Stimulated activated CD8-positive, alpha-beta memory T cell treated with anti-CD3 and anti-CD28 coated beads, Interleukin-4, amount 100 ng/mL, for 1 hour (primary cell): ENCODE measurements at places on chromosomes 6 and 20.

DNA sequence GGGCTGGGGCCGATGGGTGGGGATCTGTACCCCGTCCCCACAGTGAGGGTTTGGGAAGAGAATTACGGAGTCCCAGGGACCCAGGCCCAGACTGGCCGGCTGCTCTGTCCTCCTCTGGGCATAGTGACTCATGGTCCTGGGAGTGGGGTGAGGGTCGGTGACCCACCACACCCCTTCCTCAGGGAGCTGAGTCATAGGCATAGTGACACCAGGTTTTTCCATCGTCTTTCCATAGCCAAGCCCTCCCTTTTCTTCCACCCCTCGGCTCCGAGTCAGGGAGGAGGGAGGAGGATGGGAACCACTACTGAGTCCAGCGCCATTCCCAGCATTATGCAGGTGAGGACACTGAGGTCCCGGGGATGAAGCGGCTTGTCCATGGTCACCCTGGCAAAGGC, 8.9 kb downstream of the CYP21A2 start:
- no peak for DNase-seq

DNA sequence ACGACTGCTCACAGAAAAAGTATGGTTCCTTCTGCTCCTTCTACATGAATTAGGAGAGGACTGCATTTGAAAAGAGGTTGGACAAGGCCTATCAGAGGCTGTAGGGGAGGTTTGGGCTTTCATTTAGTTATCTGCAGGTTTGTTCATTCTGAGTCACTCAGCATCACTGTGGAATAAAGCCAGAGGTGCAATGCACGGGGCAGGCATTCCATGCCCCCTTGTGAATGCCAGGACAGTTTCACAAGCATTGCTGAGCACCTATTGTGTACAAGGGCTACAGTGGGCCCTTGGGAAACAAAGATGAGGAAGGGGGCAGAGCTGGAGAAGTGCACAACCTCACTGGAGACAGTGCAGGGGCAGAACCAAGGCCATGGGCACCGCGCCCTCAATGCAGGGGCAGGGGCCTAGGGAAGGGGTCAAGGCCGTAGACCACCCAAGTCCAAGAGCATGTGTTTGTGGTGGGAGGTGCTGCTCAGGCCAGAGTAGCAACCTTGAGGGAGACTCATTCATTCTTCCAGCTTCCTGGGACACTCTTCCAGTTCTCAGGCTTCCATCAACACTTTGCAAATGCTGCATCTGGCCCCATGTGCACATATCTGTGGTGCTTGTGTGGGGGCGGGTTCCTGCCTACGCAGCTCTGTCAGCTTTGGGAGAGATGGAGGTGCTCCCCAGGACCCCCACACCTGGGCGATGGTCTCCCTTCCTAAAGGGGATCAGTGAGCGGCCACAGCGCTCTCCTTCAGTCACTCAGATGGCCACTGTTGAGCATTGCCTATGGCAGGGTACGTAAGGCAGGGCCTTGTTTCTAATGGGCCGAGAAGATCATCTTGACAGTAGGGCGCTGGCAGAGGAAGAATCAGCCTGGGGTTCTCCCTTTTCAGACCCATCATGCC, 204.5 kb downstream of the SYNDIG1 start:
- no peak for DNase-seq

DNA sequence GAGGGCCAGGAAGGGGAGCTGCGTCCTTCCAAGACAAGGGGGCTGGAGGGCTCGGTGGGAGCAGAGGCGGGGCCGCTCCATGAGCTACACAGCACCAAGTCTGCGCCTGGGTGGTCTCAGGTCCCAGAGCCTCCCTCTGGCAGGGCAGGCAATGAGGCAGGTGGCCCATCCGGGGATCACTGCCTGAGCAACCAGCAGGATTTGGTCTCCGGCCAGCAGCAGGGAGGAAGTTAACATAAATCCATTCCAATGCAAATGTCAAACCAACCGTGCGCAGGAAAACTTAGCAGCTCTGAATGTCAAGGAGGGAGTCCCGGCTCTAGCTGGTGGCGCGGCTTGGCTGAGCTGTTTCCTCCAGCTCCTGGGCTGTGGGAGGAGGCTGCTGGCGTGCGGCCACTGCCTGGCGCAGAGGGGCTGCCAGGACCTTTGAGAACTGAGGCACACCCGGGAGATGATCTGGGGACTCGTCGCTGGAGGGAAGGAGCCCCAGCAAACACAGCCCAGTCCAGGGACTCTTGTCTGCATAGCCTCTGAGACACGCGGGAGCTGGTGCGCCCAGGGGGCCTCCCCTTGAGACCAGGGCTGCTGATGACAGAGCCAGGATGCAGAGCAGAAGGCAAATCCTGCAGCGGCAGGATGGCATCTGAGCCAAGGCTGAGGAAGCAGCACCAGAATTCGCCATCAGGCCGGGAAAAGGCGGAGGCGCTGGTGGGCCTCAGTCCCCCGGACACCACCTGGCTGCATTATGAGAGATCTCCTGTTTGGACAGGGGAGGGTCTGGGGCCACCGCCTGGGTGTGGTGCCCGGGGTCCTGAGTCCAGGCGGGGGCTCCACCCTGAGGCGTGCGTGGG, 33.1 kb upstream of the CHRNA4 start:
- DNase-seq, result no peak

DNA sequence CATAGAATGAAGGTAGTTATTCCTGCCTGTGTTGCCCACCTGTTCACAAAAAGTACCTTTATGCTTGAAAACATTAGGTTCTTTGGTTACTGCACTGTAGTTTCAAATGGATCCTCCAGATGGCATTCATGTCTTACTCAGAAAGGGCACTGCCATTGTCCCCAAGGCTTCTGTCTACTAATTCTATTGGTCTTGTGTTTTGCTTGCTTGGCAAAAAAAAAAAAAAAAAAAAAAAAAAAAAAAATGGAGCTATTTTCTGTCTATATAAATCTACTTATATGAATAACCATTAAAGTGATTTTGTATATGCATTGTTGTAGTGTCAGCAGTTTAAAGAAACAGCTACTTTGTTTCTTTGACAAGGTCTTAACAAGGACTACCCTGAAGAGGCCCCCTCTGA, 12.7 kb upstream of the EFHC1 start:
- DNase-seq, result no peak

GRCh38 chr6:14674458-14674857, 556.9 kb downstream of the CD83 start:
- DNase-seq, result no peak

DNA sequence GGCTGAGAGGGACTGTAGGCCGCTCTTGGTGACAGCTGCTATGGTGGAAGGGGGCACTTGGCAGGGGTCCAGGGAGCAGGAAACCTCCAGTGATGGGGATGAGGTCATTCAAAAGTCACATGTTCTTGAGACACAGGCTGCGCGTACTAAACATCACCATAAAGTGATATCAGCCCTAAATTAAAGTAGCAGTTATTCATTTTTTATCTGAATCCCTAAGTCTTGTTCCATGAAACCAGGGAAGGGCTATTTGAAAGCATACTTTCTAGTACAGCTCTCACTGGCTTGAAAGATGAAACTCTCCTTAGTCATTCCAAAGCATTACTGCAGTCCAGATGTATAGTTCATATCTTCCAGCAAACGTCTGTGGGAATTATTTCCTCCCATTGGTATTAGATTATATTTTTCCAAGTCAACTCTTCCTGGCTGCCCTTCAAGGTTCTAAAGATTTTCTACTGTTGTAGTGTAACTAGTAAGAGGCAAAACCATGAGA, 373.1 kb downstream of the CD109 start:
- DNase-seq, result no peak

DNA sequence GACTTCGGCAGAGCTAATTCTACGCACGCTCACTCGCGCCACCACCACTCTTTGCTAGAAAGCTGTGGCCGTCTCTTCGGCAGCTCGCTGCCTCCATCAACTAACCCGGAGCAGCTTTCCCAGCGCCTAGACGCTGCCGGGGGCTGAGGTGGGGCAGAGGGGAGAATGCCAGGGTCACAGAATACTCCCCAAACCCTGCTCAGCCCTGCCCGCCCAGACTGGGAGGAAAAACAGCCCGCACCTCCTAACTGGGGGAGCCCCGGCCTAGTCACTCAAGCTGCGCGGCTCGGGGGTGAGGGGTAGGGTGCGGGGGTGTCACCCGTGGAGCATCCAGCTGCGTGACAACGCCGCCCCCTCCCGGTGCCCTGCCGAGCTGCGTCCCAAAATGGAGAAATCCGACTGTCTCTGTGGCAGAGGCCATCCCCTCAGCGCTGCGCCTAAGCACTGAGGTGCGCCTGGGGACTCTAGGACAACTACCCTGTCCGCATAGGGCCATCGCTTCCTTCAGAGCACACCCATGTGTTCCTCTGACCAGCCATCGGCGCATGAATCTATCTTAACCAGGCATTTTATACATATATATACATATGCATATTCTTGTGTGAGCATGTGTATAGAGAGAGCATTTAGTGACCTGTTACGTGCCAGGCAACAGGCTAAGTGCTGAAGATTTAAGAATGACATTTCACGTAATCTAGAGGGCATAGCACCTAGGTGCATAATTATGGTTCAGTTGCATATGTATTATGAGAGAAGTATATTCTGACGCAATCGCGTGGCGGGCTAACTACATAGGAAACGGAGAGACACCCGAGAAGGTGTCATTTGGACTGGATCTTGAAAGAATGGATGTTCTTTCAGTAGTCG, 1.5 kb upstream of the TENT5A start:
- peak; percentile 73 for DNase-seq

DNA sequence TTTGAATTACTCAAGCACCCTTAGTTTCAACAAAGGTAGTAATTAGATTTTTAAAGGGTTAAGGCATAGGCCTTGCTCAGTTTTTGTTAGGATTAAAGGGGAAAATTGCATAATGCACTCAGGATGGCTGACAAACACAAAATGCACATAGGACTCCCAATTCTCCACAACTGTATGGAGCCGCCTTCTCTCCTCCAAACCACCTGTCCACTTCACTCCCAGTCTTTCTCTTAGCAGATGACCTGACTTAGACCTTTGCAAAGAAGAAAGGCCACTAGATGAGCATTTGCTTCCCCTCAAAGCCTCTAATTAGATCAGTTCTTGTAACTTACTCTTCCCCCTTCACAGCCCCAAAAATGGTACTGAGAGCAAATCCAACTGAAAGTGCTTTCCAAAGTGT, 20.1 kb downstream of the NSFL1C start:
- DNase-seq, result no peak

GRCh38 chr6:1039191-1039590, 272.7 kb upstream of the FOXQ1 start:
- DNase-seq, result no peak

DNA sequence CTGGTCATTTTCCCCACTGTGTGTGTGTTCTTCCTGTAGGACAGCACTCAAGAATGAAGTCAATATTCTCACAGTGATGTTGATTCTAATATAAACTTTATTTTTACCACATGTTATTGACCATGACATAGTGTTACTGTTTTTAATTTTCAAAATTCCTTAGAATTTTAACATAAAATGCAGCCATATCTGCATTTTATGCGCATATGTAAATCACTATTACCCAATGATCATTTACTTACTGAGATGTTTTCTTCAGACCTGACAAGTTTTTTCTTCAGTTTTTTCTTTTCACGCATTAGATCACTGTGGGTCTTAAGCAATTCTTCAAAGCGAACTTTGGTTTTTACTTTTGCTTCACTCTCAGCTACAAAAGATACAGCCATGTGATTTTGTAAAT, 7.2 kb downstream of the AHI1 start:
- no peak for DNase-seq

DNA sequence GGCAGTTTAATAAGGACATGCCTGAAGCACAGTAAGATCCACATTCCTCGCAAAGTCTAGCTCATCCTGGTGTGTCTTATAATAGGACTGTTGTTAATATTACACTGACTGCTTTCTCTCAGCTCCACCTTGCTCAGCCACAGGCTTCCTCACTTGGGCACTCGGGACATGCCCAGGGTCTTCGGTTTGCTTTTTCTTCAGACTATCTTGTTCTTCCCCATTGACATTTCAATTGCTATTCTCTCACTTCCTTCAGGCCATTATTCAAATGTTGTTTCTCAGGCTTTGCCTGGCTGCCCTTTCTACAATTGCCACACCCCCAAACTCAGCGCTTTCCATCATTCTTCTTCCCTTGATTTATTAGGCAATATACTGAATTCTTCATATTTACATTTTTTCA, 274.8 kb upstream of the RGS17 start:
- no peak for DNase-seq
